NCI-H446 treated with DMSO at 0.1 percent for 48 hours (cell line): ENCODE measurements at places on chromosomes 2 and 18.
A peak's percentile ranks its signal among the peaks of the same experiment; 100 is the strongest.

GRCh38 chr2:216497382-216498069 is 1.1 kb upstream of the RPL37A start:
- no peak for DNase-seq

DNA sequence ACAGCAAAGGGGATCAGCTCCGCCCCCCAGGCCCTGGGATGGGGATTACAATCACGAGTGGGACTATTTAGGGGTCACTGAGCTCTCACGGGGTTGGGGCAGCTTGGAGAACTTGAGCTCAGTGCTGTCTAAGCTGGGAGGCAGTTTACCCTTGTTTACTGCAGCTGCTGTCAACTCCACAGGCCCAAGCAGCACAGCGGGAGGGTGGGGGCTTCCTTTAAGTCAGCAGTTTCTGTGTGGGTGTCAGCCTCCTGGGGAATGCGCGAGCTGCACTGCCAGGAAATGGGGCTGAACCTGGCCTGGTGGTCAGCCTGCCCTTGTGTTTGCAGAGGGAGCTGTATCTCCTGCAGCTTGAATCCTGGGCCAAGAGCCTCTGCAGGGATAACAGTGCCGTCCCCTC is 29.8 kb downstream of the TOGARAM2 start:
- no peak for DNase-seq

GRCh38 chr18:12857215-12857905 is 26.7 kb downstream of the PTPN2 start:
- DNase-seq, result no peak

GRCh38 chr2:207082619-207083018 is 83.1 kb downstream of the KLF7 start:
- no peak for DNase-seq

DNA sequence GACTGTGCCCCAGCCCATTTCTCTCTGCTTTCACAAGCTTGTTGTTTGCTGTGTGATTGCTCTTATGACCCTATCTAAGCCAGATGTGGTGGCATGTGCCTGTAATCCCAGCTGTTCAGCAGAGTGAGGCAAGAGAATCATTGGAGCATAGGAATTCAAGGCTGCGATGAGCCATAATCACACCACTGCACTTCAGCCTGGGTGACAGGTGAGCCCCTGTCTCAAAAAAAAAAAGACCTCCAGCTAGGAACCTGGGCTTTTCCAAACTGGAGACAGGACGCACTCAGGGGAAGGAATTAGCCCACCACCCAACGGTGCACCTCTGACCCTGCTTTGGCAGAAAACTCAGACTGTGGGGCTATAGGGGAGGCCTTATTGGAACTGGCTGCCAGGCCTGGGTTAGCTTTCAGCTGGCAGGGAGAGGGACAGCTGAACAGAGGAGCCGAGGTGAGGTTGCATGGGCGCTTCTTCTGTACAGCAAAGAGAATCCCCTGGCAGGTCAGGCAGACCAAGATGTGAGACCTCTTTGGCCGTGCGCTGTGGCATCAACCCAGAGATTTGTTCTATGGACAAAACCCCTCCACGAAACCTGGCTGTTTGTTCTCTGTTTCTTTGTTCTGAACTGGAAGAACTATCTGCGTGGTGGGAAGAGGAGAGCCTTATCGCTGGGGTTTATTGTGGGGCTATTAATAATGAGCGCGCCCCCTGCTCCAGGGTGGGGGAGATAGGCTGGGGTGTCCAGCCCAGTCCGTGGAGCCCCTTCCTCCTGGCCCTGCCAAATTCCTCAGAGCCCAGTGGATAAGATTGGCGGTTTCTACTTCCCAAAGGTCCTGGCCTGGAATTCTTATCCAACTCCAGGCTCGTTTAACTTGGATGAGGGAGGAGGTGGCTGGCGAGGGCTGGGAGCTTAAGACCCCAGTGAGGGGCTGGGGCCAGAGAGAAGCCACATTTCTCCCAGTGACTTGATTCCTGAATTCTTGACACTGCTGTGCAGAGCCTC is 38.8 kb upstream of the SMAD7 start:
- no peak for DNase-seq

- peak; percentile 87 for DNase-seq
These were observed 87.3 kb downstream of the ACAA2 start for GRCh38 chr18:49725809-49726674.

DNA sequence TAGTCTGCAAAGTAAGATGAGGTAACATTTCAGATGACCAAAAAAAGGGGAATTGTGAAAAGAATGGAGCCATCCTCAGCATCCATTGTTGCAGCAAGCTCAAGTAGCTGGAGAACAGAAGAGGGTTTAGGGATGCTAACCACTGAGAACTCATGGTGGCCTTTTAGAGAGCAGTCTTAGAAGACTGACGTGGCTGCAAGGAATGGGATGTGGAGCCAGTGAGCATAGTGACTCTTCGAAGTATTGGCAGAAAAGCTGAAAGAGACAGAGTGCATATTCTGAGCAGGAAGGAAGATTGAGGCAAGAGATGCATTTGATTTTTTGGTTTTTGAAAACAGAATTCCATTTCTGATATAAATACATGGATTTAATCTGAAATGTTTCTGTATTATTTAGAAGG is 151.2 kb downstream of the UBE2E3 start:
- no peak for DNase-seq

DNA sequence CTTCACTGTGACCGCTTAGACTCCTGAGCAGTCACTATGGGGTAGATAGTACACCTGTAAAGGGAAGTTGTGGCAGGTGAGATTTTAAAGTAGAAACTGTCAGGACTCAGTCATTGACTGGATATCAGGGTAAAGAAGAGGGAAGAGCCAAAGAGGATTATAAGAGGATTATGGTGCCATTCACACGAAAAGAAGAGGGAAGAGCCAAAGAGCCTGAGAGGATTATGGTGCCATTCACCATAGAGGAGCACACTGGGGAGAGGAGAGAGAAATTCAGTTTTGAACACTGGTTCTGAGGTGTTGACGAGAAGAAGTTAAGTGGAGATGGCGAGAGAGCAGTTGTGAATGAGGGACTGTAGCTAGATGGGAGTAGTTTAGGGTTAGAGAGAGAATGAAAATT is 16.9 kb upstream of the KCNJ13 start:
- no peak for DNase-seq

GRCh38 chr2:25372405-25373268 is 30.9 kb upstream of the DNMT3A start:
- DNase-seq, result no peak

DNA sequence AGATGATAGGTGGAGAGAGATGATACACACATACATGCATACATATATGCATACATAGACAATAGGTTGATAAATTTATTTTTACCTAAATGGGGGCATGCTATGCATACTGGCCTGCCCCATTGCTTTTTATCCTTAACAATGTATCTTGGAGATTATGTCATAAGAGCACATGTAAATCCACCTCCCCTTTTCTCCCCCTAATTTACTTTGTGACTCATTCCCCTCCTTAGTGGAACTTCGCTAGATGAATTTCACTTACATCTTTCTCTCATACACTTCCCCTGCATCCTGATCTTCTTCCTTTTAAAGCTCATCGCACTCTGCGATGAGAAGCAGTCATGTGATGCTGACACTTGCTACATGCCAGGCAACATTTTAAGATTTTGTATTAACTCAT is 223.6 kb downstream of the C1D start:
- no peak for DNase-seq

DNA sequence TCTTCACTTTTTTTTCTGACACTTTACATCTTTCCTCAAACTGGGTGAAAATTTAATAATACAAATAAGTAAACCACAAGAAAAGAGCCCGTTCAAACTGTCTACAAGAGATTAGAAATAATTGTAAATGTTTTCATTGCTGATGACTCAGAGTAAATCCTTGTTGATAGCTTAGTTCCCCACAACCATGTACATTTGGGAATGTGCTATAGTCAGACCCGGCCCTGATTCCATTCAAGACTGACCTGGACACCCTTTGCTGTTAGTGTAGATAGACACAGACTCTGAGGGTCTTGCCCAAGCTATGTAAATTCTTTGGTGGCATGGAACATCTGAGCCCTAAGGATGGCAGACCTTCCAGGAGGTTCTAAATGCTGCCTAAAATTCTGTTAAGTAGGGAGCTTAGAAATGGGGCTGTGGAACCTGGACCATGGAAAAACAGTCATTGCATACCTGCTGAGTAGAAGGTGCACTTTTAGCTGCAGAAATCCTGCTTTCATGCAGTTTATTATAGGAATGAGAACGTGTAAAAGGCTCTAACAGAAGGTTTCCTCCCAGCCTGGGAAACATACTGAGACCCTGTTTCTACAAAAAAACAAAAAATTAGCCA is 3.7 kb downstream of the MALT1 start:
- no peak for DNase-seq

- DNase-seq, result peak; percentile 71
These were observed 806 bp upstream of the MYT1L start for GRCh38 chr2:2331881-2332280.

- no peak for DNase-seq
These were observed 73.6 kb downstream of the DDX1 start for GRCh38 chr2:15665067-15665942.

DNA sequence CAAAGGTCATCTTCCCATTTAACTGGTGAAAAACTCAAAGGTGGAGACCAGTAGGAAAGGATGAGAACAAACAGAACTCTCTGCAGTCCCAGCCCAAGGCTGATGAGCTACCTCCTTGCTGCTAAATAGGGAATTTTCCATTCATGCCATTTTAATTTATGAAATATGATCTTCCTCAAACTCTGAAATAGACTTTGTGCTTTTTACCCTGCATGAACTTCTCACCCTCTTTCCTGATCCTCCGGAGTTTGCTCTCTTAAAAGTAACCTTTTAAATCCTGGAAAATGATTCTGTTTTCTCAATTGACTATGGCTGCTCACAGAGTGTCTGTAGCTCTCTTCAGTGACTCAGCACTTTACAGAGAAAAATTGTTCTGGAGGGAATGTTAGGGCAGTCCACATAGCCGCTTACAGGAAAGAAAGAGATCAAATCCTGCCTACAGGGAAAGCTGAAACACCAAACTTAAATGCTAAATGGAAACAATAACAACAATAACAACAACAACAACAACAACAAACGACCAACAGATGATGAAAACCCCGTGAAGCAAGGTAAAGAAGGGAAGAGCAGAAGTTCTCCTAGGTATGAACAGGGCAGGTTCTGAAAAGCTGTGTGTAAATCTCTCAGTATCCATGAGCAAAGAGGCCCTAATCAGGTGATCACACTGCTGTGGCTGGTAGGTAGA is 79.8 kb upstream of the SESTD1 start:
- DNase-seq, result no peak

DNA sequence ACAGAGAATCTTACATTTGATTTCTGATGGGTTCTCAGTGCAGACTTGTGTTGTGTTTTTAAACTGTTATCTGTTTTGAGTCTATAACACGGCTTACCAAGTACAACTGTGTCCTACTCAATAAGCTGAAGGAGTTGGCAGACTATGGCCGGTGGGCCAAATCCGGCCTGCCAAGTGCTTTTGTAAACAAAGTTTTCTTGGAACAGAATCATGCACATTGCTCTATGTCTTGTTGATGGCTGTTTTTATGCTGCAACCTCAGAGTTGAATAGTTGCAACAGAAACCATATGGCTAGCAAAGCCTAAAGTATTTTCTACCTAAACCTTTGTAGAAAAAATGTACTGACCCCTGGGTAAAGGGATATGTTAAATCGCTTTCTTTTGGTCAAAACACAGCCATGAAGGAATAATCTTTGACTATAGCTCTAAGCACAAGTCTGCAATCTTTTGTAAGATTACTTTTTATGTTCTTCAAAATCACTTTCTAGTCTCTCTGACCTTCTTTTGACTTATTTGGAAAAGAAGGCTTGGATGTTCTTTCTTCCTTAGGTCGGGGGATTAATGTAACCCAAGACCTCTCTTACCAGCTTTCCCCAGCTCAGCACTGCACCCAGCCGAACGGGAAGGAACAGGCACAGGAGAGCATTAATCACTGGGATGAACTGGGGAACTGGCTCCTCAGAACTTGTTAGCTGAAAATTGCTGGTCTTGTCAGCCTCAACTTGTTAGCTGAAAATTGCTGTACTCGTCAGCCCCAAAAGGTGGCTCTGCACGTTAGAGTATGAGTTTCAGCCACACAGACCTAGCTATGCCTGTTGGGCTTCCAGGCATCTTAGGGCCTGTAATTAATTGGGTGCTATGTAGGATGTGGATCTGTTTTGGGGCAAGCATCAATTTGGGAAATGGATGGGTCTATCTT is 75.4 kb downstream of the CD8B2 start:
- peak; percentile 54 for DNase-seq

GRCh38 chr18:34742891-34743341 is 32.8 kb downstream of the DTNA start:
- DNase-seq, result no peak

GRCh38 chr18:12302391-12303147 is 5.5 kb upstream of the TUBB6 start:
- DNase-seq, result no peak

- no peak for DNase-seq
These were observed 225.7 kb upstream of the SPOPL start for GRCh38 chr2:138275881-138276280.

GRCh38 chr2:202769201-202769600 is 102.4 kb downstream of the ICA1L start:
- no peak for DNase-seq

DNA sequence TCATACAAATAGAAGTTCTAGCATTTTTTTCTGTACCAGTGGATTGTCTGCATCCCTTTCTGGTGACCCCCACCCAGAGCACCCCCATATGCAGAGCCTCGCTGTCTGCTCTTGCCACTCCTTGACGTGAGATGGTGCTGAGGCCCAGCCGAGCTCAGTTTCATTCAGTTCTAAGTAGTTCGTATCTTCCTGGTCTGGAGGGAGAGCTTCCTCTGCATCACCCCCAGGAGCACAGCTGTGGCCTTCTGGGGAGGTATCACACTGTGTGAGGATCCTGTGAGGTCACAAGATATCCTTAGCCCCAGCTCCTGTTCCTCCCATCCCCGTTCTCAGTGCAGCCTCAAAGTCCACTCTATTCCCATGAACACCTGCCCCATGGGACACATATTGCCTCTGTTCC is 132.7 kb downstream of the PTGR3 start:
- no peak for DNase-seq

DNA sequence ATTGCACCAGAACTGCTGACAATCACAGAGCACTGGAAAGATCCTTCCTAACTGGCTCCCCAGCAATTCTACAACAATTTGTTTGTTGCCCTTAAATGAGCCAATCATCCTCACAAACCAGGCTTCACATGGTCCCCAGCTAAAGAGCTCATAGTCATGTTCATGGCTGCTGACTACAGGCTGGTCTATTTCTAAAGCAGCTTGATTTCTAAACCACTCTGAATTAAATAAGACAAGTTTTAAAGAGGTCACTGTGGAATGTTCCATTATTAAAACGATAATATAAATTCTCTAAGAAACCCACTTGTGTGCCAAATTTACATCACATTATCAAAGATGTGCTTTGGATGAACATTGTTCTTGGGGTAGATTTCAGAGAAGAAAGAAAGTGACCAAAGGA is 110.7 kb downstream of the COPS8 start:
- no peak for DNase-seq

DNA sequence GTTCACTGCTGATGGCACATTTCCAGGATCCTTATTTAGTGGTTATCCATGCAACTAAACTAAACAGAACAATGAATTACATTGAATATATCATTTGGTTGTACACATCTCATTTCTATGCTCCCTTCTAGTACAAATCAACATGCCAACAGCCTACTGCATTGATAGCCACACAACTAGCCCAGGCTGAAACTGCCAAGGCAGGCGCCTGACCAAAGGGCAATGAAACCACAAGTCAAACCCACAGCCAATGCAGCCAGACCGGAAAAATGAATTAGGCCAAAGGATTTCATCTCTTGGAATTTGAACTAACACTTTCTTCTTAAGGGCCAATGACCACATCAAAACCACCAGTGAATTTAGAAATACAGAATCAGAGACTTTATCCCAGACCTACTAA is 196.4 kb downstream of the NOL4 start:
- DNase-seq, result no peak
